Foreskin keratinocyte (primary cell): ENCODE measurements at places on chromosomes 4 and X. TPM values are rescaled to one million over a fixed set of nuclear protein-coding genes. Genes with fewer than 3 reads are reported as not detected.

Gene PCDH11X
- total RNA-seq, result not detected in 2 replicates

Gene MAGEE2
- total RNA-seq, result not detected in 2 replicates

Gene RP2
- total RNA-seq, result 13.2 and 14.1 TPM in 2 replicates

Gene UGT2B15
- not detected in 2 replicates for total RNA-seq

Gene ATP1B4
- not detected in 2 replicates for total RNA-seq

Gene SMR3B
- total RNA-seq, result not detected in 2 replicates
